ENCODE measurements at places on chromosomes 11 and 22. TPM values are rescaled to one million over a fixed set of nuclear protein-coding genes. Genes with fewer than 3 reads are reported as not detected.

The RFPL3 gene
- polyA plus RNA-seq, result not detected

The OR5T2 gene
- polyA plus RNA-seq, result not detected

The PRR5L gene
- 2.2 TPM for polyA plus RNA-seq

The MS4A1 gene
- polyA plus RNA-seq, result 0.71 TPM

The MRPL17 gene
- polyA plus RNA-seq, result 77.8 TPM

The LRRC56 gene
- 4.3 TPM for polyA plus RNA-seq

The CHEK2 gene
- polyA plus RNA-seq, result 23.1 TPM

The ABTB2 gene
- polyA plus RNA-seq, result 2.8 TPM

The CDC45 gene
- polyA plus RNA-seq, result 0.88 TPM

The OR4A16 gene
- not detected for polyA plus RNA-seq

The APOBEC3F gene
- polyA plus RNA-seq, result 8.6 TPM

The FAM111B gene
- polyA plus RNA-seq, result 0.20 TPM

The MGAT3 gene
- 0.42 TPM for polyA plus RNA-seq

The DLG2 gene
- 8.3 TPM for polyA plus RNA-seq

The BDNF gene
- polyA plus RNA-seq, result 0.24 TPM

The DEFB131B gene
- not detected for polyA plus RNA-seq

The GGT5 gene
- 115 TPM for polyA plus RNA-seq

The THY1 gene
- 26.2 TPM for polyA plus RNA-seq

The DERL3 gene
- polyA plus RNA-seq, result 2.7 TPM

The TMEM121B gene
- 0.30 TPM for polyA plus RNA-seq

The RAB1B gene
- 109 TPM for polyA plus RNA-seq

The ANKK1 gene
- 0.05 TPM for polyA plus RNA-seq

All from adrenal gland (tissue), 19 donors.